Lower lobe of right lung (tissue), 2 donors: ENCODE measurements at places on chromosomes 7 and 10. TPM values are rescaled to one million over a fixed set of nuclear protein-coding genes. Genes with fewer than 3 reads are reported as not detected.

DNA sequence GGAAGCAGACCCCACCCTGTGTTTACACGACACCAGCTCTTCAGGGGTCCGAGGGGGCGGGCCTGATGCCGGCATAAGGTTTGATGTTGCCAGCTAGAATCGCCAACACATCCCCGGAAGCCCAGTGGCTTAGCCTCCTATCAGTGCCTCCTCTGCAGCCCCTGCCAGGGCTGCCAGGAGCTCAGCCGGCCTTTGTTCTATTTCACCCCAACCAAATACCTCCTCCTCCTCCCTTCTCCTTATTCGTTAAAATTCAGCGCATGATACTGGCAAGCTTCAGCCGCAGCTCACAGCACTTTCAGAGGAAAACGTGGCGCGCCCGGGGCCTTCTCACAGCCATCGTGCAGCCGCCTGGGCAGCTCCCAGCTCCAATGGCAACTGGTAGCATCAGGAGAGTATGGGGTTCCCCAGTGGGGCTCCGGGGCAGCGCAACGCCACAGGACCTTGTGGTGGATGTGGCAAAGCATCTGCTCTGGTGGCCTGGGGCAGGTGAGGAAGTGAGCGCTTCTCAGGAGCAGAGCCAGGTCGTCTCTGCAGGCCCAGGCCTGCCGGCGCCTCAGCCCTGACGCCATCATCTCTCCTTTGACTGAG lies 176.4 kb upstream of the RHEB start:
- no peaks in the 10 kb centered on the region for H3K27me3 ChIP-seq
- no peaks in the 10 kb centered on the region for H3K36me3 ChIP-seq
- H3K27ac ChIP-seq = no peak overlapping the region

OPN4 gene
- not detected for total RNA-seq

TRIM50 gene
- total RNA-seq = not detected

- H3K4me1 ChIP-seq = peaks cover 14% of the 10 kb centered on the region
- peak overlapping the region; percentile 90 for H3K27ac ChIP-seq
- no peaks in the 10 kb centered on the region for H3K27me3 ChIP-seq
- H3K36me3 ChIP-seq = no peaks in the 10 kb centered on the region
Observed at GRCh38 chr10:28302012-28302637, 739 bp downstream of the MPP7 start.

GRCh38 chr7:831596-832166 lies 595 bp upstream of the SUN1 start:
- H3K27me3 ChIP-seq = no peaks in the 10 kb centered on the region
- H3K36me3 ChIP-seq = peaks cover 9% of the 10 kb centered on the region
- H3K4me1 ChIP-seq = peaks cover 61% of the 10 kb centered on the region
- no peak for DNase-seq
- peak overlapping the region; percentile 7 for H3K4me3 ChIP-seq
- H3K27ac ChIP-seq = peak overlapping the region; percentile 86

CADPS2 gene
- 41.1 TPM for total RNA-seq

GRCh38 chr10:19154375-19154774 lies 105.8 kb downstream of the MALRD1 start:
- H3K4me3 ChIP-seq = no peak overlapping the region
- H3K27me3 ChIP-seq = no peaks in the 10 kb centered on the region
- H3K36me3 ChIP-seq = no peaks in the 10 kb centered on the region
- H3K27ac ChIP-seq = no peak overlapping the region
- no peaks in the 10 kb centered on the region for H3K4me1 ChIP-seq

TIAL1 gene
- total RNA-seq = 99.0 TPM

GRCh38 chr7:134855442-134855841 lies 76.0 kb downstream of the CALD1 start:
- DNase-seq = no peak
- no peaks in the 10 kb centered on the region for H3K27me3 ChIP-seq
- peaks cover 25% of the 10 kb centered on the region for H3K4me1 ChIP-seq

DNA sequence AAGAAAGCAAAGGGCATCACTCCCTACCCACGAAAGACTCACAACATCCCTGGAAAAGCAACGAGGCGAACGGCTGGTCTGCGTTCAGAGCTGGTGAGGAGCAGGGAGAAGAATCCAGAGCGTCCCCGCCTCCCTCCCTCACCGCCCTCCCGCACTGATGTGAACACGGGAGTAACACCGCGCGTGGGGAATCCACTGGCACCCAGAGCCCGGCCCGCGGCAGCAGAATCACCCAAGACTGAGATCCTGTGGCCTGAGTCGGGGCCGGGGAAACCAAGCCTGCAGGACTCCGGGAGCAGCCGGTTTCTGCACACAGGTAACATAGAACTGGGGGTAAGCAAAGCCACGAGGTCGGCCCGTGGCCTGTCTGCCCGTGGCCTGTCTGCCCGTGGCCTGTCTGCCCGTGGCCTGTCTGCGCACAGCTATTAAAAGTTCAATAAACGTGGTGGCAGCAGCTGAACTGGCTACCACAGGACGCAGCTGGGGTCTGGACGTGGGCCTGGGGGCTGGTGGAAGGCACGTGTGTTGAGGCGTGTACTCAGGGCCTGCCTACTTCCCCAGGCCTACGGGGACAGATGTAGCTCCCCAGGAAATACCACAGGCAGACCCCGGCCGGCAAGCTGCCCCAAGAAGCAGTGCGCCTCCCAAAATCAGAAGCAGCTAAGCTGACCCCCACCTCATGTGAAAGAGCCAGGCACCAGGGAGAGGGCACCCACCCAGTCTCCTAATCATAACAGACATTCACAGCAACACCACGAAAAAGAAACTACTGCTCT lies 23.0 kb downstream of the DIP2C start:
- H3K4me3 ChIP-seq = peak overlapping the region; percentile 44
- H3K4me1 ChIP-seq = no peaks in the 10 kb centered on the region
- H3K36me3 ChIP-seq = no peaks in the 10 kb centered on the region
- DNase-seq = no peak
- H3K27me3 ChIP-seq = no peaks in the 10 kb centered on the region
- H3K27ac ChIP-seq = no peak overlapping the region

CAMK2G gene
- total RNA-seq = 38.4 TPM

GRCh38 chr7:25308246-25308645 lies 80.0 kb upstream of the NPVF start:
- DNase-seq = no peak
- no peaks in the 10 kb centered on the region for H3K27me3 ChIP-seq
- no peaks in the 10 kb centered on the region for H3K4me1 ChIP-seq
- no peak overlapping the region for H3K27ac ChIP-seq
- H3K4me3 ChIP-seq = no peak overlapping the region

ABCC2 gene
- total RNA-seq = 1.9 TPM

GRCh38 chr10:131084791-131085090 lies 226.8 kb downstream of the TCERG1L start:
- H3K36me3 ChIP-seq = no peaks in the 10 kb centered on the region
- H3K4me3 ChIP-seq = no peak overlapping the region
- peaks cover 2% of the 10 kb centered on the region for H3K27me3 ChIP-seq
- no peaks in the 10 kb centered on the region for H3K4me1 ChIP-seq
- no peak for DNase-seq

OR2A5 gene
- total RNA-seq = not detected
